Nasal cavity respiratory epithelium epithelial cell of viscerocranial mucosa (primary cell): ENCODE measurements at places on chromosomes 4 and X. TPM values are rescaled to one million over a fixed set of nuclear protein-coding genes. Genes with fewer than 3 reads are reported as not detected.

Gene SPIN2A
- total RNA-seq: under 0.01 and 0.14 TPM in 2 replicates

Gene TCP11X2
- not detected in 2 replicates for total RNA-seq

Gene FAM47A
- not detected in 2 replicates for total RNA-seq

Gene FAM241A
- 4.1 and 4.3 TPM in 2 replicates for total RNA-seq

Gene CXCL10
- total RNA-seq: 0.34 and 3.1 TPM in 2 replicates

Gene PAGE2
- total RNA-seq: not detected in 2 replicates

Gene CENPVL3
- total RNA-seq: not detected in 2 replicates

Gene PASD1
- total RNA-seq: not detected in 2 replicates

Gene TMSB15A
- not detected in 2 replicates for total RNA-seq

Gene F11
- not detected in 2 replicates for total RNA-seq

Gene TLR6
- total RNA-seq: 0.34 and 0.50 TPM in 2 replicates

Gene GYPB
- total RNA-seq: not detected in 2 replicates

Gene CT45A2
- not detected in 2 replicates for total RNA-seq

Gene CENPVL1
- total RNA-seq: not detected in 2 replicates

Gene SLC2A9
- 37.6 and 78.7 TPM in 2 replicates for total RNA-seq

Gene STOX2
- total RNA-seq: 1.4 and 16.7 TPM in 2 replicates

Gene ACOX3
- 10.3 and 22.6 TPM in 2 replicates for total RNA-seq

Gene STK32B
- total RNA-seq: under 0.01 TPM in 2 replicates

Gene NHSL2
- 0.07 TPM in 1 of 2 replicates, not detected in the other for total RNA-seq

Gene TIMM8A
- total RNA-seq: 8.5 and 12.1 TPM in 2 replicates

Gene TENM3
- 2.6 and 15.0 TPM in 2 replicates for total RNA-seq

Gene ZDHHC15
- not detected in 2 replicates for total RNA-seq

Gene HPGDS
- total RNA-seq: not detected in 2 replicates

Gene TEX13C
- not detected in 2 replicates for total RNA-seq

Gene DMRTC1
- not detected in 2 replicates for total RNA-seq

Gene RPL39
- total RNA-seq: 1,852 and 3,096 TPM in 2 replicates

Gene FREM3
- not detected in 2 replicates for total RNA-seq

Gene ALAS2
- total RNA-seq: not detected in 2 replicates

Gene GAGE2A
- total RNA-seq: not detected in 2 replicates

Gene CXorf49
- not detected in 2 replicates for total RNA-seq

Gene VSIG4
- not detected in 2 replicates for total RNA-seq

Gene GC
- not detected in 2 replicates for total RNA-seq

Gene XAGE1A
- not detected in 2 replicates for total RNA-seq

Gene UGT2B15
- not detected in 2 replicates for total RNA-seq

Gene METTL14
- total RNA-seq: 20.2 and 30.8 TPM in 2 replicates

Gene MORF4L2
- total RNA-seq: 272 and 449 TPM in 2 replicates

Gene SGCB
- 4.1 and 26.6 TPM in 2 replicates for total RNA-seq

Gene ZAR1
- not detected in 2 replicates for total RNA-seq

Gene BEX2
- total RNA-seq: 37.4 and 65.6 TPM in 2 replicates
